Endothelial cell of coronary artery (primary cell): ENCODE measurements at places on chromosomes 3 and 15. TPM values are rescaled to one million over a fixed set of nuclear protein-coding genes. Genes with fewer than 3 reads are reported as not detected.

The GP5 gene
- 0.09 TPM in 1 of 2 replicates, not detected in the other for total RNA-seq

The NAALADL2 gene
- total RNA-seq, result 2.9 and 3.0 TPM in 2 replicates

The LIPH gene
- under 0.01 and 2.5 TPM in 2 replicates for total RNA-seq

The CACNA2D2 gene
- total RNA-seq, result not detected in 2 replicates
